NCI-H146 (cell line): ENCODE measurements at places on chromosomes 3 and 15.

GRCh38 chr15:40909662-40910630 is 15.7 kb downstream of the VPS18 start:
- no peak for DNase-seq

- DNase-seq, result no peak
Observed at GRCh38 chr3:103511891-103512290, 1077.1 kb downstream of the ZPLD1 start.

DNA sequence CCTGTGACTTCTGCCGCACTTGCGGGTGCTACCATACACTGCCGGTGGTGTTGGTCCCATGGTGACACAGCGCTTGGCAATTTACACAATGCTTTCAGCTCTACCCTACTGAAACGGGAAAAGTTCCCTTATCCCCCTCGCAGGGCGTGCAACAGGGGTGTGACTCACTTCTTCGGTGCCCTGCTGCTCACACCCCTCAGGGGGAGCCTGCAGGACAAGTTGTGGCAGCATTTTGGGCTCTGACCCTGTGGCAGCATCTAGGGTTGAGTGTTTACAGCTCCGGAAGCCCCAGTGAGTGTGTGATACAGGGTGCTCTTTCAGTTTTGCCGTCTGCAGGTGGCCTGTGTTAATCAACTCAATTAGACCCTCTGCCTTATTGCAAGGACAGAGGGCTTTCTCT is 324.7 kb upstream of the RGMA start:
- no peak for DNase-seq

- no peak for DNase-seq
Observed at GRCh38 chr3:109563149-109563548, 225.8 kb upstream of the DPPA4 start.

GRCh38 chr15:57421551-57421950 is 45.2 kb downstream of the CGNL1 start:
- DNase-seq, result no peak

- DNase-seq, result no peak
Observed at GRCh38 chr15:39453620-39454019, 127.3 kb upstream of the THBS1 start.

DNA sequence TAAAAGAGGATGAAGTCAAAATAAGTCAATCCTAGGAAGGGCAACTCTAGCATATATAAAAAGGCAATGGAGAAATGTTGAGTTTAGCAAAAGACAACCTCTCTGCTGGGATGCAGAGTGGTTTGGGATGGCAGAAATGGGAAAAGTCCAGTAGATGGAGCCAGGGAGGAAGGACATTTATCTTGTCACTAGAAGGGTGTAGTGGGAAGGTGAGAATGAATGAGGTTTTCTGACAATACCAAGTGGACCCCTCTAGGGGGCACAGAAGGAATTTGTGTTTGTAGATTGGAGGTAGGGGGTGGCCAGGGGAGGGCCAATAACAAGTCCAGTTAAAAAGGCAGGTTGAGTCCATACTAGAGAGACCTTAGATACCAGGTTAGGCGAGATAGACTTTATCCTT is 80.0 kb downstream of the THSD4 start:
- DNase-seq, result peak; percentile 56

- no peak for DNase-seq
Observed at GRCh38 chr15:70869346-70869745, 15.4 kb upstream of the LARP6 start.

- DNase-seq, result no peak
Observed at GRCh38 chr15:50881121-50882048, 27.1 kb upstream of the AP4E1 start.

DNA sequence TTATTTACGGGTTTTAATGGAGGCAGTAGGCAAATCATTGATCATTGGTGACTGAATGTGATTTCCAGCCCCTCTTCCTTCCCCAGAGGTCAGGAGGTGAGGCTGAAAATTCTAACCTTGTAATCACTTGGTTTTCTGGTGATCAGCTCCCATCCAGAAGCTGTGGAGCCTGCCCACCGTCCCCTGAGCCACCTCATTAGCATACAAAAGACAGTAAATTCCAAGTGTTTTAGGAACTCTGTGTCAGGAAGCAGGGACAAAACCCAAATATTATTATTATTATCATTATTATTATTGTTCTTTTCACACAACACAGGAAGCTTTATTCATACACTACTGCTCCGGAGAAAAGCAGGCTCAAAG is 18.2 kb downstream of the FOXB1 start:
- DNase-seq, result no peak

DNA sequence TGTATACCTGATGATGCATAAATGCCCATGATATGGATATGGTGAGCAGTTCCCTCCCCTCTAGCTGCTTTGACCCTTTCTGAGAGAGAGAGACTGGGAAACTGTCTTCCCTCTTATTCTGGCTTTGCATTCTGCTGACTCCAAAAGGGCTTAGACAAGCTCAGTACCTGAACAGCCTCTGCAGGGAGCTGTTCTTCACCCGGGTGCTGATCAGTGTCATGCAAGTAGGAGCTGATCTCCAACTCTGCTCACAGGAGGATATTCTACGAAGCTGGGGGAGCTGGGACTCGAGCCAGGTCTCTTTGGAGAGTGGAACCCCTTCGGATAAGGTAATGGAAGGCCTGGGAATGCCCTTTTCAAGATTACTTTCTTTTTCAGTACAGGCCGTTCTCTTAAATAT is 237.1 kb downstream of the RYR3 start:
- no peak for DNase-seq

GRCh38 chr3:141387516-141387915 is 19.2 kb downstream of the ZBTB38 start:
- DNase-seq, result no peak

GRCh38 chr3:49024449-49024848 is 2.5 kb downstream of the NDUFAF3 start:
- DNase-seq, result no peak

DNA sequence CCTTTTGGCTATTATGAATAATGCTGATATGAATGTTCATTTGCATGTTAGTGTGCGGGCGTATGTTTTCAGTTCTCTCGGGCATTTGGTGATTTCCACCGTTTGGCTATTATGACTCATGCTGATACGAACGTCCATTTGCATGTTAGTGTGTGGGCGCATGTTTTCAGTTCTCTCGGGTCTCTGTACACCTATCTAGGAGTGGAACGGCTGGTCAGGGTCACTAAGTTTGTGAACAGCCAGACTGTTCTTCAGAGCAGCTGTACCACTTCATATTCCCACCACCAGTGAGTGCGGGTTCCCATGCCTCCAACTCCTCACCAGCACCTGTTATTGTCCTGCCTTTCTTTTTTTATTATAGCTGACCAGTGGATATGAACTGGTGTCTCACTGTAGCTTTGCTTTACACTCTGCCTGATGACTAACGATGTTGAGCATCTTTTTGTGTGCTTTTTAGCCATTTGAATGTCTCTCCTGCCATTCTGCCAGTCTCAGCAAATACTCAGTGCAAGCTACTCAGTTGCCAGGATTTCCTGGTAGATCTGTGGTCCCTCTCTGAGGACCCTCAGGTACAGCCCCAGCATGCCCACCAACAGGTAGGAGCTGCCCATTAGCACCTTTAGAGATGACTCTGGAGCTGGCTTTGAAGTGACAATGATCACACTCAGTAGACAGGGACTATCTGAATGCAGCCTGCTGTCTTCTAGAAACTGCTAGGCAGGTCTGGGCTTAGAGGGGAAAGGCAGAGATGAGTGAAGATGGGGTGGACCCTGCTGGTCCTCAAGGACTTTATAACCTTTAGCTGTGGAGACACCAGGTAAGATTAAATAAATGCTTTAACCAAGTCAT is 141.1 kb downstream of the XXYLT1 start:
- DNase-seq, result no peak

- no peak for DNase-seq
Observed at GRCh38 chr3:79765911-79766310, 1.9 kb downstream of the ROBO1 start.

GRCh38 chr3:8621872-8622271 is 22.7 kb downstream of the SSUH2 start:
- DNase-seq, result no peak

- no peak for DNase-seq
Observed at GRCh38 chr3:184772667-184773272, 39.2 kb upstream of the VPS8 start.

DNA sequence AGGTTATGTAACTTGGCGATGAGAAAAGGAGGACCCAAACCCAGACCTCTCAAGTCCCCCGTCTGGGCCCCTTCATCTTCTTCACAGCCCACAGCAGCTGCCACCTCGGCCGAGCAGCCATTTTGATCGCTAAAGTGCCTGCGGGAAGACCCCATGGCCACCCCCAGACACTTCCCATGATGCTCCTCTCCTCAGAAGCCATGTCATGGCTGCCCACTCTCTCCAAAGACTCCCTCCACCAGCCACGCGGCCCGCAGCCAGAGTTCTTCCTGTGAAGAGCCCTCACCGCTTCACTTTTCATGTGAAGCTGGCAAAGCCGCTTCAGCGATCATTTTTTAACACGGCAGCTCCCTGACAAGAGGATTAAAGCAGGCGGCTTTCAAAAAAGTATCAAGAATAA is 335.2 kb downstream of the RORA start:
- no peak for DNase-seq

GRCh38 chr15:92648190-92648875 is 7.2 kb downstream of the FAM174B start:
- peak; percentile 37 for DNase-seq

DNA sequence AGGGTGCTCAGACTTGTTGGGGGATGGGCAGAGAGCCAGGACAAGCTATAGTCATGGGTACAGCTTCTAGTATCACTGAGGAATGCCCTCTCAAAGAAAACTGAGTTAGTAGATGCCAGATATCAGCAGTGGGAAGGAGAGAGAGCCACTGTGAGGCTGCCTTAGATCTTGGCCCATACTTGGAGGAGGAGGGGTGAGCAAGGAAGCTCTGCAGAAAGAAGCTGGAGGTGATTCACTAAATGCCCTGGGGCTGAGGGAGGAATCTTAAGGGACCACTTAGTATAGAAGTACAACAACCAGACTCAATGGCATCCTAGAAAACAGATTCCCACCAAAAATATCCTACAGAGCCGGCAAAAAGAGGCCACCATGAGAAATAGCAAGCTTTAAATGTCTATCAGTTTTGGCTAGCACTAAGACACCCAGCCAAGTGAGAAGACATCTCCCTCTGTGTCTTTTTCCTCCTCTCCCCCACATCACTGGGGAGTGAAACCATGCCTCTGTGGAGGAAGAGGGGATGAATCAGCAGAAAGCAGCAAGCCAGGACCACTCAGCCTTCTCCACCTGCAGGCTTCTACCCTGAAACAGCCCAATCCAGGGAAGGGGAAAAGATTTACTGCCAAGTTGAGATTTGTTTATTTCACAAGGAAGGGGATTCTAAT is 282.5 kb upstream of the STT3B start:
- no peak for DNase-seq

- no peak for DNase-seq
Observed at GRCh38 chr15:73936588-73937290, 10.5 kb downstream of the LOXL1 start.

- DNase-seq, result peak; percentile 13
Observed at GRCh38 chr15:82681371-82681770, 28.3 kb downstream of the AP3B2 start.

GRCh38 chr3:113897373-113897777 is 50.4 kb upstream of the ZDHHC23 start:
- no peak for DNase-seq

DNA sequence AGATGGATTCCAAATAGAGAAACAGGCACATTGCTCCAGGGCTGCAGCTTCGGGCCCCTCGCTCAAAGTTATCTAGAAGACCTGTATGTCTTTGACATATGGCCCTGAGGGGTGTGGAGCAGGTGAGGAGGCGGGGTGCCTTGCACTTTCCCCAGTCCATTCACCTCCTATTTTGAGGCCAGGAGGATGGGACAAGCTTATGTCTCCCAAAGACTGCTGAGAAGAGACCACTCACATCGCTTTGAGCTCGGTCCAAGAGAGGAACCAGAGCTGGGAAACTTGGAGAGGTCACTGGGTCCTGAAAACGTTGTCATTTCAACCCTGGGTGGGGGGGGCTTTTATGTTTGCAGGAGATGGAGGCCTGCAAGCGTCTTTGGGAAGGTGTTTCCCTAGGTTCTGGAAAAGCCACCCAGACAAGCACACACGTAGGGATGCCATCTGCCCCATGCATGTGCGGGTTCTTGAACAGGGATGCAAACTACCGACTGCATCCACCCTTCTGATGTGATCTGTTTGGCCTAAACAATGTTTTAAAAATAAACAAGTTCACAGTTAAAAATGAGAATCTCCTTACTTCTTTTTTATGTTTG is 33.7 kb upstream of the SYNM start:
- DNase-seq, result no peak

- peak; percentile 81 for DNase-seq
Observed at GRCh38 chr3:115518100-115518852, 105.0 kb upstream of the GAP43 start.

- no peak for DNase-seq
Observed at GRCh38 chr15:58522865-58523264, 91.1 kb downstream of the LIPC start.

GRCh38 chr3:39601241-39601640 is 133.8 kb downstream of the MOBP start:
- DNase-seq, result no peak

DNA sequence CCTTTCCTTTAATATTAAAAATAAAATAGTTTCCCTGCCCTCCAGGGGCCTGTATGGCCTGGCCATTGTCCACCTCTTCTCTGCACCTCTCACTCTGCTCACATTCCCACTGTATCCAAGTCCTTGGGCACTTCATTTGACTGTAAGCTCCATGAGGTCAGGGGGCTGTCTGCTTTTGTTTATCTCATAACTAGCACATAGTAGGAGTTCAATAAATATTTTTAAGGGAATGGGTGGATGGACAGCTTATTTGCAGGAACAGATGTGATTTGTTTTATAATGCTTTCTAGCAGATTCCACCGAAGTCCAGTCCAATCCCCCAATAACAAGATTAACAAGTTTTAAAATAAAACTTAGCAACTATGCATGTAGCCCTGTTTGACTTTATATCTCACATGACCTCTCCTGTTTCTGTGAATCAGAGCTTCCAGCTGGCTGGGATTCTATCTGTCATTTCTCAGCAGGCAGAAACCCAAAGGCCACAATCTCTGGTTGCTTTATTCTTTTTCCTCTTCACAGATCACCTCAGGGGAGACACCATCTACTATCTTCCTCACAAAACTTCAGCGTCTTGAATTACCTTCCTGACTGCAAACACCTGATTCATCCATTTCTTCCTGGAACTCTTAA is 123.0 kb upstream of the NR2F2 start:
- no peak for DNase-seq

- no peak for DNase-seq
Observed at GRCh38 chr3:65674226-65674625, 364.5 kb downstream of the MAGI1 start.

DNA sequence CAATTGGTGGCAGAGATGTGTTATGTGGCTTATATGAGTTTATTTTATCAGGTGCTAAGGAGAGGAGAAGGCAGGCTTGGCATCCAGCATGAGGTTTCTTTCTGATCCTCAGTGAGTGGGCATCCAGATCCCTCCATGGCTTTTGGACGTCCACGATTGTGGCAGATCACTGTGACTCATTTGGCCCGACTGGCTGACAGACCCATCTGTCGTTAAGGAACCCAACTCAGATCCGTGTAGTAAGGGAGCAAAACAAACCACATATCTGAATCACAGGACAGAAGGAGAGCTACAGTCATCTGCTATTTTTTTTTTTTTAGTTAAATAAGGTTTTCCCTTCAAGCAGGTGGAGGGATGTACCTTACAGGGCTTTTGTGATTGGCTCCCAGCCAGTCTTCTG is 197.0 kb upstream of the KCNH8 start:
- DNase-seq, result no peak

GRCh38 chr3:131922356-131922755 is 112.5 kb downstream of the CPNE4 start:
- no peak for DNase-seq

GRCh38 chr3:190003681-190004123 is 117.0 kb downstream of the P3H2 start:
- DNase-seq, result no peak

GRCh38 chr3:13238687-13239466 is 165.6 kb upstream of the IQSEC1 start:
- DNase-seq, result no peak
